Stimulated activated CD4-positive, alpha-beta T cell treated with anti-CD3 and anti-CD28 coated beads, Interleukin-15, amount 100 ng/mL, for 1 hour (primary cell): ENCODE measurements at places on chromosomes 12 and 14.

DNA sequence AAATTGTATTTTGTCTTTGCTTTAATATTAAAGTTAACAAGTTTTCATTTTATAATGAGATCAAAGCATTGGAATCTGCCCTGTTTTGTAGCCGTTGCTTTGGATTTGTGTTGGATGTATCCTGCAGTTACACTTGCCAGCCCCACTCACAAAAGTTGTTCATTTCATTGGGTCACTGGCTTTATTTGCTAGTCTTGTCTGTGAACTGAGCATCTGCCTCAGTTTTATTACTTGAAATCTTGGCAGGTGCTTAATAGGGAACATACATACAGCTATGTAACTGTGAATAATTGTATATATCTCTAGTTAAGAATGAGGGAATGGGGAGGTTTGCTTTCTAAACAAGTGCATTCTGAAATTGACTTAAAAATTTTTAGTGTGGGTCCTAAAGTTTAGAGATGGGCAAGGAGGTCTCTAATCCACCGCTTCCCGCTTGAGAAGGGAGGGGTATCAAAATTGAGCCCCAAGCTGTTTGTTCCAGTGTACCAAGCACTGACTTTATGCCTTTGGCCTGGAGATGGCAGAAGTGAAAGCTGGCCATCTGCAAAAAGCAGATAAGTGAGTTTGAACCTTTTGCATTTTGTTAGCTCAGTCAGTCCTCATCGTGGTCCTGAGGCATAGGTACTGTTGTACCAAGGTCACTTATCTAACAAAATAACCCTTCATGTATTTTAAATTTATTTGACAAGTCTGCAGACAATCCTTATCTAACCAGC lies 9.3 kb downstream of the EIF5 start:
- no peak for DNase-seq

DNA sequence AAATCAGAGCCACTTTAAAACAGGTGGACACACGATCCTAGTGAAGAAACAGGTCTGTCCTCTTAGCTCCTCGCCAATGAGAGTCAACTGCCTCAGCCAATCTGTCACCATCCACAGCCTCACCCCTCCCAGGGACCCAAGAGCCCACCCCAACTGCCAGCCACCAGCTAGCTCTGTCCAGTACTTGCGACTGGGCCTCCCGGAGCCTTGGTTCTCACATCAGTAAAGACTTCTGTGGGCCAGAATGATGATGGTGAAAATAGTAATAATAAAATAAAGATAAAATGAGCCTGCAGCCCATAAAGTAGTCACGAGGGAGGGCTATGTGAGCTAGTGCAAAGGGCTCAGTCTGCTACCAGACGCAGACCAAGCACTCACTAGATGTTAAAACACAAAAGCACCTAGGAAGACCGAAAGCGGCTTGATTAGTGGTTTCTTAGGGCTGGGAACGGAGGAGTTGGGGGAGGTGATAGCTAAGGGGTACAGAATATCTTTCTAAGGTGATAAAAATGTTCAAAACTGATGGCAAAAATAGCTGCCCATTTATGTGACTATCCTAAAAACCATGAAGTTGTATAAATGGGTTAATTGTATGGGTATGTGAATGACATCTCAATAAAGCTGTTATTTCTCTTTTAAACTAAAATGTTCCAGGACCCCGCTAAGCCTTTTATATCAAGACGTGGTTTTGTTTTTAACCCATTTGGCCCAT lies 39.8 kb downstream of the ACTN1 start:
- no peak for DNase-seq

- DNase-seq, result no peak
These were observed 33.7 kb downstream of the FLVCR2 start for GRCh38 chr14:75612157-75612556.

DNA sequence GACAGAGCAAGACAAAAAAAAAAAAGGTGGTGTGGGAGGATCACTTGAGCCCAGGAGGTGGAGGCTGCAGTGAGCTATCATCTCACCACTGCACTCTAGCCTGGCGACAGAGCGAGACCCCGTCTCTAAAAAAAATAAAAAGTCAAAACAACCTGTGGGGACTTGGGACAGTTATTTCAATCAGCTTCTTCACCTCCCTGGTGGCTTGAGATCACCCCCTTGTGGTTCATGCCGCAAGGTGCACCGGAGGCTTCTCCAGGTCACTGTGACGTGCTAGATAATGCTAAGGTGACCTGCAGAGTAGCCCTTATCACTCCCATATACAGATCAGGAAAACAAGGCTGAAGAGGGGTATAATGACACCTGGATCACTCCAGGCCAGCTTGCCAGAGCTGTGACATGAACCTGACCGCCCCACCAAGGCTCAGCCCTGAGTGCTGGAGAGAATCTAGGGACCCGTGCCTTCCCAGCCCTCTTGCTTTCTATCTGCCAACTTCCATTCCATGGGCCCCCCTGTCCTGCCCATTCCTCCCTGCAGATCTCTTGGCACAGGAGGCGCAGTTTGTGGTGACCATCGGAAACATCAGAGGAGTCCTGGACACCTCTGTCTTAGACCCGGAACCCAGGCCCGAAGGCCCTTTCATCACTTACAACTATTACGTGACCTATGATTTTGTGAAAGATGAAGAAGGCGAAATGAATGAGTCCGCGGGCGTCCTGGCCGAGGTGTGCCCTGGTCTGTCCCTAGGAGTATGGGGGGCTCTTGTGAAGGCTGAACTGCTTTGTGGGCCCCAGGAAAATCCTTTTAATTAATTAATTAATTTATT lies 8.1 kb downstream of the LRRC43 start:
- no peak for DNase-seq

DNA sequence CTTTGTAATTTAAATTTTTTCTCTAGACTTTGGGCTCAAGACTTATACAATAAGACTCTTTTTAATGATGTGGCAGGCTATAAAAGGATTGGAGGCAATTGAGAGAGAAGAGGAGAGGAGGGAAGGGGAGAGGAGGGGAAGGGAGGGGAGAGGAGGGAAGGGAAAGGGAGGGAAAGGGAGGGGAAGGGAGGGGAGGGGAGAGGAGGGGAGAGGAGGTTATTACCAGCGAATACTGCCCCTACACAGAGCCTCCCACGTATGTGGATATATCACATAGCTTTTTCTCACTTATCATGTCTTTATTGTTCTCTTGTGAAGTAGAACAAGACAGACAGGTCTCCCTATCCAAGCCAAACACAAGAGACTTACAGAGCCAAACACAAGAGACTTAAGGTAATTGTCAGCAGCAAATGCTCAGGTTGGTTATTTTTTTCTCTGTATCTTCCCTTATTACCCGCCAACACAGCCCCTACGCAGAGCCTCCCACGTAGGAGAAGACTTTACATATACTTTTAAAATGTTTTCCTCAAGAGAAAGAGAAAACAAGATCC lies 63.1 kb downstream of the DRAM1 start:
- DNase-seq, result no peak

GRCh38 chr12:108565976-108566375 lies 3.6 kb downstream of the ISCU start:
- DNase-seq, result peak; percentile 35

GRCh38 chr14:66955159-66955558 lies 234.1 kb upstream of the GARIN2 start:
- no peak for DNase-seq

DNA sequence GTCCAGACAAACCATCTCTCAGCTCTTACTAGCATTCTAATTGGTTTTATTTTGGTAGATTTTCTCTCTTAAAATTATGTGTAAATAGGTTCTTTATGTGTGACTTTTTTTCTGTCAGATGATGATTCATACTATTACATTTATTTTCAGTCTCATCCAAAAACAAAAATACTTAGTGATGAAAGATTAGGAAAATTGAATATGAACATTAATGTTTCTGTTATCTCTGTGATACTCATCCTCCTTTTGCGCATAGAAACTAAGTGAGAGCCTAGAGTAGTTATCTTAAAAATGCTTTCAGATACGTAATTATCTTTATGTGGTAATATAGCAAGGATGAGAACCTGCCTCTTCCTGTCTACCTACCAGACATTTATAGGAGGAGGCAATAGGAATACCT lies 84.1 kb upstream of the MON2 start:
- DNase-seq, result no peak

- no peak for DNase-seq
These were observed 49.5 kb upstream of the PIWIL1 start for GRCh38 chr12:130288206-130288605.

- no peak for DNase-seq
These were observed 624 bp upstream of the PLEKHD1 start for GRCh38 chr14:69483765-69484443.

DNA sequence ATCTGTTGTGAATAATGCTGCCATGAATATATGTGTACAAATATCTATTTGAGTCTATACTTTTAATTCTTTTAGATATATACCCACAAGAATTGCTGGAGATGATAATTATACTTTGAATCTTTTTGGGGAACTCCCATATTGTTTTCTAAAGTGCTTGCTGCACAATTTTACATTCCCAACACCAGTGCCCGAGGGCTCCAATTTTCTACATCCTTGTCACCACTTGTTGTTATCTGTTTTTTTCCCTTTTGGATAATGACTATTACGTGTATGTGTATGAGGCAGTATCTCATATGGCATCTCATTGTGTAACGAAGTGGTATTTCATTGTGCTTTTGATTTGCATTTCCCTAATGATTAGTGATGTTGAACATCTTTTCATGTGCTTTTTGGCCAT lies 127.1 kb downstream of the SUDS3 start:
- no peak for DNase-seq

- DNase-seq, result no peak
These were observed 133.1 kb downstream of the SLC5A8 start for GRCh38 chr12:101076921-101077320.

DNA sequence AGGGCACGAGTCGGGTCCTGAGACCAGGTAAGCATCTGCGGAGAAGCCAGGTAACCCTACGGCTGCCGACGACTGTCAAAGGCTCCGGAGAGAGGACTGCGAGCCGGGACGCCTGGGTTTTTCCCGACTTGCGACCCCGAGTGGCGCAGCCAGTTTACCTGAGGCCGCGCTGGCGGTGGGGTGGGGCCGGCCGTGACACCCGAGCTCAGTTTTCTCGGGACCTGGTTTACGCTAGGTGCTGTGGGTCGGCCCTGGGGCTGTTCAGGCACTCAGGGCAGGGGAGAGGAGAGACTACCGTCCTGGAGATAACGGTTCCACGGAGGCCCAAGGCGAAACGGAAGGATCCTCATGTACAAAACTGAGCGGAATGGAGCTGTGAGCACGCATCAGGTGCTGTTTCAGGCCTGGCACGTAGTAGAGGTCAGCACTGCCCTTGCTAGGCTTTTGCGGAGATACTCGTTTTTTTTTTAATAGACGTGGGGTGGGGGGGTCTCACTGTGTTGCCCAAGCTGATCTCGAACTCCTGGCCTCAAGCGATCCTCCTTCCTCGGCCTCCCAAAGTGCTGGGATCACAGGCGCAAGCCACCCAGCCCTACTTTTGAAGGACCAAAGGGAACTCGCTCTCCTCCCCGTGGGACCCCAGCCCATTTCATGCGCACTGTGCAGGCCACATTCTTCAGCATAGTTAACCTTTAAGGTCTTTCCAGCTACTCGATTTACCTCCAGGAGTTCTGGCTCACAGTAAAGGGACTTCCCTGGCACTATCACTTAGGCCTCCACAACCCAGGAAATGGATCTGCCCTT lies 471 bp downstream of the MTRFR start:
- DNase-seq, result no peak

DNA sequence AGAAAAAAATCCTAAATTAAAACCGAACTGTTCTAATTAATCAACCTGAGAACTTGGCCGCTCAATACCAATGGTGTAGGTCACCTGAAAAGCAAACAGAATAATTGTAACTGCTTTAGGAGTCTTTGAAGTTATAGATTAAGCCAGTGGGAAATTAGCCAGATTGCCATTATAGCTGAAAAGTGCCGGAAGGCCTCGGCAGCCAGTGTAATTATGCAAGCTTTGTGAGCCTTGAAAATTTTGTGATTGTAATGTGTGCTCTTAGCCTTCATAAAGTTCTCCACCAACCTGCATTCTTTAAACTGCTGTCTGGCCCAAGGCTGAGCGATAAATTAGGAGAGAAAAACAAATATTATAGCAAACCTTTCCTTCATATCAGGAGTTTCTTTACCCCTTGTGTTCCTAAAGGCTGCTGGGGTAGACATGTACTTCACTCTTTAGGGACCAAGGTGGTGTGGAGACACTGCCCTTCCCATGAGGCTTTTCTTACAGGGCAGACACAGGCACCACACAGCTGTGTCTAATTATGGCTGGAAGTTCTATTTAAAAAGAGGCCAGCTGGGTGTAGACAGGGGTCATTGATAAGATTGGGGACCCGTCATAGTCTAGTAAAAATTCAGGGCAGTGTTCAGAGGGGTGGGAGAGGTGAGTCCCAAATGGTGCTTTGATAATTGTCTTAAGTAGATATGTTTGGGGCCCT lies 991.2 kb downstream of the FLRT2 start:
- DNase-seq, result no peak

DNA sequence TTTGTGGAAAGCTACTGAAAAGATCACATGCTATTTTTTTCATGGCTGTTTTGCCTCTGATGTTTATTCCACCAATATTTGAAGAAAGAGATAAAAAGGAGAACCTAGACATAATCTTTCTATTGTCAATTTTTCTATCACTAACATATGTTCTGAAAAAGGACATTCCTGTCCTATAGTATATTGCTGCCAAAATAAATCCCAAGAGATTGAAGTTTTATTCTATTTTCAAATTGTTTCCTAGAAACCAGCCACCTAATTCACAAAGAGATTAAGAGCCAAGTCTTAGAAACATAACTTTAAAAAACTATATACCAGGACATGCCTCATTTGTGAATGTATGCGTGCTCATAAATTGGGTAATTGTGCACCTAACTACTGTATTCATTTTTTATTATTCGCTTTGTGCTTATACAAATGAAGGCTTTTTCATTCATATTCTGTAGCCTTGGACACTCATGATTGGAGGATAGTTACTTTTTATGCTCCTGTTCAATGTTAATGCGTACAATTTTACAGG lies 200.7 kb downstream of the FUT8 start:
- DNase-seq, result no peak

- no peak for DNase-seq
These were observed 57.8 kb upstream of the FSCB start for GRCh38 chr14:44564908-44565307.

DNA sequence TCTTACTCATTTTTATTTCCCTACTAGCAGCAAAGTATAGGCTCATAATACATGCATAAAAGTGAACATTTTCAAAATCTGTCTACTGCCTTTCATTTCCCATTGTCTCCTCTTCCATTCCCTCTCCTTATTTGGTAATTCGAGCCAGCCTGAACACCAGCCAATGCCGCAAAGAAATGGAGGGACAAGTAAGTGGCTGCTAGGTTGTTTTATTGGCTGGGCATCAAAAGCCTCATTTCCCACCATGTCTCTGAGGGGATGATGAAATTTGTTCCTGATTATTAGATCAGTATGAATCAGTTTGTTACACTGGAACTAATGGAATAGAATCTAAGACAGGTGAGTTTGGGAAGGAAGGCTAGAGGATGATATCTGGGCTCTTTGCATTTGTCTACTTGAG lies 143.5 kb downstream of the KCNA5 start:
- no peak for DNase-seq

- DNase-seq, result no peak
These were observed 7.0 kb downstream of the ERP27 start for GRCh38 chr12:14931359-14931758.

DNA sequence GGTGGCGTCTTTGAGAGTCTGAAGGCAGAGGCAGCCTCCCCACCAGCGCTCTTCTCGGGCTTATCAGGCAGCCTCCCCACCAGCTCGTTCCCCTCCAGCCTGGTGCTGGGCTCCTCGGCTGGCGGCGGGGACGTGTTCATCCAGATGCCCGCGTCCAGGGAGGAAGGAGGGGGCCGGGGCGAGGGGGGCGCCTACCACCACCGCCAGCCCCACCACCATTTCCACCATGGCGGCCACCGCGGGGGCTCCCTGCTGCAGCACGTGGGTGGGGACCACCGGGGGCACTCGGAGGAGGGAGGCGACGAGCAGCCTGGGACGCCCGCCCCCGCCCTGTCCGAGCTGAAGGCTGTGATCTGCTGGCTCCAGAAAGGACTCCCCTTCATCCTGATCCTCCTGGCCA lies 11.8 kb downstream of the RNFT2 start:
- DNase-seq, result no peak
